ENCODE measurements at places on chromosomes 7 and 10.

GRCh38 chr7:92813390-92814024 is 22.9 kb downstream of the CDK6 start:
- DNase-seq = no peak

GRCh38 chr7:82723411-82723810 is 279.8 kb upstream of the CACNA2D1 start:
- no peak for DNase-seq

- no peak for DNase-seq
Observed at GRCh38 chr10:95475003-95475383, 86.2 kb downstream of the SORBS1 start.

GRCh38 chr7:6606866-6607583 is 8.4 kb upstream of the ZNF853 start:
- DNase-seq = no peak
